GM12864 (cell line): ENCODE measurements at places on chromosomes 13 and 19.

DNA sequence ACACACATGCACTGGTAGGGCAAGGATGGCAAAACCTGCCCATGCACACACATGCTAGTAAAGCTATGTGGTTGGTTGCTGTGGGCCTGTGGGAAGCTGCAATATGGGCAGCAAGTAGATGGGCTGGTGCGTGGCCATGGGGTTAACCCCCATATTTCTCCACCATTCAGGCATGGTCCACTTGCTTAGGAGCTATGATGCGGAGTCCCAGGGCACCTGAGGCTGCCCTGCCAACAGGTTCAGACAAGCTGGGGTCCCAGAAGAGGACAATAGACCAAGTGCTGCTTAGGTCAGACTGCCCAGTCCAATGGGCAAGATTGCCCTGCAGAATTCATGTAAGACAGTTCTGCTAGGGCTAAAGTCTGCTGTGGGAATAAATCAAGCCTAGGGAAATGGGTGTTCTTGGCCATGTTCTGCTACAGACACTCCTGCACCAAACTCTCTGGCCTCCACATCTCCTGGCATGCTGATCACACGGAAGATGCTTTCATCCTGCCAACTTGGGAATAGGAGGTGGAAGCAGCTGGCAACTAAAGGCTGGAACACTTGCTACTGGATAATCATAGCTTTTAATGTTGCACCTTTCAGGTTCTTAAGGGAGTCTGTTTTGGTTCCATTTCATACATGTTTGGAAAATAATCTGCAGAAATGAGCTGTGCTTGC lies 646.3 kb upstream of the SLITRK1 start:
- no peak for DNase-seq

DNA sequence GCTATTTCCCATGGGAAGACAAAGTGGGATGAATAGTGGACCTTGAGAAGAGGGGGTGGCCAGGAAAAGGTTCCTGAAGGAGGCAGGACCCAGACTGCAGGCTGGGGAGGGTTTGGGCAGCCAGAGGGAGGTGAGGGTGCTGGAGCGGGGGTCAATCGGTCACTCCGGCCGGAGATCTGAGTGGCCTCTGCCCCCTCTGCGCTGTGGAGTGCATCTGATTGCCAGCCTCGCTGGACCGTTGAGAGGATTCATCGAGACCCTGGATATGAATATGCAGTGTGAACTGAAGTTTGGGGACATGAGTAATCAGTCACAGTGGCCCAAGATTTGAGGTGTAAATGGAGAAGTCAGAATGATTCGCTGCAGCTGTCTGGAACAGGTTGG lies 5.5 kb upstream of the ZNF580 start:
- DNase-seq: no peak

- DNase-seq: no peak
Observed at GRCh38 chr19:41960973-41961372, 1.9 kb upstream of the RABAC1 start.

DNA sequence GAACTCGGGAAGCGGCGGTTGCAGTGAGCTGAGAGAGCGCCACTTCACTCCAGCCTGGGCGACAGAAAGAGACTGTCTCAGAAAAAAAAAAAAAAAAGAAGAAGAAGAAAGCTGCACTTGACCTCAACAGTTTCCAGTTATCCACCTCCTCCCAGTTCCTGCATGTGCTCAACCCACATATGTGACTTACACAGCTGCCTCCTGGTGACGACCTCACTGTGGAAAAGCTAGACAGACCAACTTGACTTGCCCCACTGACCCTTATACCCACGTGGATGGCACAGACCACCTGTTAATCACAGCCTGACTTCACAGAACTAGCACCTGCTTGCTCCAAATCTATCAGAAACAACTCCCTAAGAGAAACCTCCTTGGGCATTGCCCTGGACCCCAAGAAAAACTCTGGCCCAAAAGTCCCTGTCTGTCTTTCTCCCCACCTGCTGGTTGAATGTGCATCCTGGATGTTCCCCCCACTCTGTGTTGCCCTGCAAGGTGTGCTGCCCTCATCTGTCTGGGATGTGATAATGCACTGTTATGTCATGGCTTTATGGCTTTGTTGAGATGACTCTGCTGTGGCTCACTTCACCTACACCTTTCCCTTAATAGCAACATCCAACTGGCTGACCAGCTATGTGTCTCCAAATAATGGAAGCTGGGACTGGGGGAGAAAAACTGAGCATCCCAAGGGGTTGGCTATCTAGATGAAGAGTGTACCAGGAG lies 2.8 kb downstream of the ZNF20 start:
- no peak for DNase-seq

DNA sequence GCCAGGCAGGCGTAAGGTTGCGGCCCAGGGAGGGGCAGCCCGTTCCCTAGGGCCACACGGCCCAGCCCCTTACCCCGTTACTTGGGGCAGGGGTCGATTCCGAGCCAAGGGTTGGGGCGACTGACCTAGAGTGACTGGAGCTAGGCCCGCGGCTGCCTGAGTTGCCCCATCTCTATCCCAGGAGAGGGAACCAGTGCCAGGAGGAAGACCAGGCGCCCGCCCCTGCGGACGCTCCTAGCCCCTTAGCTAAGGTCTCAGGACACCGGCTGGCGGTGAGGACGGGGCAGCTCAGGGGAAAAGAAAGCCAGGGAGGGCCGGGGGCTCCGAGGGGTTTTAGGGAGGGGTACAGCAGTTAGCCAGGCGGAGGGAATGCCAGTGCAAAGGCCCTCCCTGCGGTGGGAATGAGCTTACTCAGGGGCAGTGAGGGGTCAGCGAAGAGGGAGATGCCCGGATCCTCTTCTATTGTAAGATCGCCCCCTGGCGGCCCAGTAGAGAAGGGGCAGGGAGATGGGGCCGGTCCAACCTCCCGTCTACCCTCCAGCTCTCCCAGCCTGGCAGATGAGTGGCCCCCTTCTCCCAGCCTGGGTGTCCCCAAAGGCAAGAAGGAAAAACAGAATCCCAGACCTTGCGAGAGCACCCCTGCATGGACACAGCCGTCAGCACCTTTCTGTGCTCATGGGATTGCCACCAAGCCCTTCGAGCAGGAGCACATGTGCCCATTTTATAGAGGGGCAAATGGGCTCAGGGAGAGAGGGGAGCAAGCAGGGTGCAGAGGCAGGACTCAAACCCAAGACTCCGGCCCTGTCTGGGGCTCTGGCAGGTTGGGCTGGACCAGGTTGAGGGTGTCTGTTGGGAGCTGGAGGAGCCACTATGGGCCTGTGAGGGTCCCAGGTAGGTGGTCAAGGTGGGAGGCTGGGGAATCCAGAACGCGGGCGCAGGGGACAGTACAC lies 16.3 kb downstream of the CILP2 start:
- DNase-seq: no peak

- no peak for DNase-seq
Observed at GRCh38 chr13:47798906-47799305, 202.2 kb downstream of the SUCLA2 start.

DNA sequence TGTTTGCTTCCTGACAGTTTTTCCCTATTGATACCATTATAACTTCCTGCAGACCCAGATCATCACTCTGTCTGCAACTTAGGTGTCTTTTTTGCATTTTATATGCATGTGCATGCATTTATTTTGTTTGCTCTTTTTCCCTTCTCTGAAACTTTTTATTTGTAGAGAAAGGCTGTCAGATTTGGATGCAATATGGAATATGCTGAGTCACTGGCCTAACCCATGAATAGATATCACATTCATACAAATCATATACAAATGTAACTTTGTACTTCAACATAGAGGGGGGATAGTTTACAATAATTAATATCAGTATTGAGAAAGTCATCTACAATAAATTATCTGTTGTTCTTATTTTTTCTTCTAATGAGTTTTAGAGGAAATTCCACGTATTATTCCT lies 1465.0 kb downstream of the EFNB2 start:
- DNase-seq: no peak

GRCh38 chr13:24071423-24072075 lies 89.0 kb upstream of the SPATA13 start:
- no peak for DNase-seq

DNA sequence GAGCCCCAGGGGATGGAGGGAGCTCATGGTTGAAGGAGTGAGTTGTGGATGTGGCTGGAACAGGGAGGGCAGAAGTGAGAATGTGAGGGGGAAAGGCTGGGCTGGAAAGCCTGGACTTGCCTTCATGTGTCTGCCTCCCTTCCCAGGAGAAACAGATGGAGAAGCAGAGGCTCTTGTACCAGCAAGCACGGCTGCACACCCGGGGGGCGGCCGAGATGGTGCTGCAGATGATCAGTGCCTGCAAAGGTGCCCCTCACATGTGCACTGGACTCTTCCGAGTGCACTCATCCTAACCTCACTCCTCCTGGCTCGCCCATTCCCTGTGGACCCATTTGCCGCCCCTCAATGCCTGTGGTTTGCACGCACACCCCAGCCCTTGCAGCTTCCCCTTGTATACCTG lies 83.2 kb downstream of the MAP4K1 start:
- DNase-seq: no peak

- no peak for DNase-seq
Observed at GRCh38 chr13:34478376-34478775, 463.7 kb upstream of the NBEA start.
